ENCODE measurements at places on chromosomes 16 and 17. TPM values are rescaled to one million over a fixed set of nuclear protein-coding genes. Genes with fewer than 3 reads are reported as not detected.

ALOXE3 gene
- not detected for total RNA-seq

DNA sequence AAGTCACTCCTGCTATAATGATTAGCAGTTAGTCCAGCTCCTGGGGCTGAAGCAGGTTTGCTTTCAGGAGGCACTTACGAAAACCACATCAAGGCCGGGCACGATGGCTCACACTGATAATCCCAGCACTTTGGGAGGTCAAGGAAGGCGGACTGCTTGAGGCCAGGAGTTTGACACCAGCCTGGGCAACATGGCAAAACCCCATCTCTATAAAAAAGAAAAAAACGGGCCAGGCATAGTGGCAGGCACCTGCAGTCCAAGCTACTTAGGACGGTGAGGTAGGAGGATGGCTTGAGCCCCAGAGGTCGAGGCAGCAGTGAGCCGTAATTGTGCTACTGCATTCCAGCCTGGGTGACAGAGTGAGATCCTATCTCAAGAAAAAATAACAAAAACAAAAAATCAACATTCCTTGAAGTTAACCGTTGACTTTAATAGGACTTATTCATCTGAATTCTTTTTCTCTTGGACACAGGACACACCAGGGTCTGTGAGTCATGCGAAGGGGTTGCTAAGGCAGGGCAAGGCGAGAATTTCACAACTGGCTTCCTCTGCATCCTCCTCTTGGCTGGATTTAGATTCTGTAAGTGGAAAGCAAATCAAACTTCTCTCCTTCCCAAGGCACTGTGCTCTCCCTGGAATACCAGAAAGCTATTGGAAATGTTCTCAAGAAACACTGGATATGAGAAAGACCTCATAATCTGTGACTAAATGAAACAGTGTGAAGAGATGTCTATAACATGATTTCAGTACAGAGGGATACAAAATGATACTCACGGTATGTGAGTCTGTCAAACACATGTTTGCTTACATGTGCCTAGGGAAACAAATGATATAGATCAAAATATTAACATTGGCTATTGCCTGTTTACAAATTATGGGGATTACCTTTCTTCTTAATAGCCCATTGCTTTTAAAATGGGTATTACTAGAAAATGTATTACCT lies 99.5 kb downstream of the SYCE1L start:
- no peak for DNase-seq

GRCh38 chr17:72700226-72700625 lies 392.3 kb downstream of the SLC39A11 start:
- no peak for DNase-seq

GRCh38 chr17:16976725-16977550 lies 5.0 kb upstream of the TNFRSF13B start:
- no peak for DNase-seq

KRT24 gene
- 0.57 TPM for total RNA-seq

LYRM9 gene
- 2.9 TPM for total RNA-seq

GRCh38 chr17:81682565-81683207 lies 911 bp downstream of the ARL16 start:
- no peak for DNase-seq

KIF18B gene
- total RNA-seq, result 45.5 TPM

EFNB3 gene
- 0.82 TPM for total RNA-seq

GRCh38 chr17:13626703-13627102 lies 25.0 kb upstream of the HS3ST3A1 start:
- DNase-seq, result no peak

DNA sequence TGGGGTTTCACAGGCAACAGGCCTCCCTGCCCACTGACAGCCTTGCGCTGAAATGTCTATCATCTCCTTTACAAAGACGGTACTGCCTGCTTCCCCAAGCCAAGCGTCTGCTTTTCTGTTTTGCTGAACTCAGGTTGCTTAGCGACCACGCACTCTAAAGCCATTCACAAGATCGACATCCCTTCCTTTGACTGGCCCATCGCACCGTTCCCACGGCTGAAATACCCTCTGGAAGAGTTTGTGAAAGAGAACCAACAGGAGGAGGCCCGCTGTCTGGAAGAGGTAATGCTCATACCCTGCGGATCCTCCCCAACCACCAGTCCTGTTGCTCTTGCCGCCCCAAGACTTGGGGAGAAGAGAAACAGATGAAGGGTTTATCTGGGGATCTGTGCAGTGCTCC lies 28.7 kb downstream of the TMEM186 start:
- no peak for DNase-seq

DNA sequence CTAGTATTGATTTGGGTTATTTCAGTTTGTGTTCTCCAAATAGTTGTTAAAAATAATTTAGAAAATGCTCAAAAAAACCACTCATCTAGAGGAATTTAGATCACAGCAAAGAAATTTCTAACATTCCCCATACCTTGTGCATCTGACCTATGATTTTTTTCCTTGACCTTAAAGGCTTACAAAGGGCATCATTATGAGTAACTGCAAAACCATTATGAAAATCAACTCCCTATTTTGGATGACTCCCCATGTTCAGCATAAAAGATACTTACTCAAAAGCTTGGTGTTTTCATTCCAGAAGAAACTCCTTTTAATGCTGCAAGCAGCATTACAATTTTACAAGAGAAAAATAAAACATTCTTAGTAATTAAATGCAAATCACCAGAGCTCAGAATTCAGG lies 83.2 kb downstream of the GRIN2A start:
- DNase-seq, result no peak

GRCh38 chr16:64094181-64094965 lies 1027.5 kb downstream of the CDH11 start:
- no peak for DNase-seq

Data from colonic mucosa (tissue), 4 donors.